ENCODE measurements at places on chromosomes 7 and 10. TPM values are rescaled to one million over a fixed set of nuclear protein-coding genes. Genes with fewer than 3 reads are reported as not detected.
A peak's percentile ranks its signal among the peaks of the same experiment; 100 is the strongest.

The MACROH2A2 gene
- total RNA-seq, result 28.0 TPM

The C10orf105 gene
- not detected for total RNA-seq

- DNase-seq, result peak; percentile 50
Measured at GRCh38 chr7:64951250-64951848, 39.5 kb downstream of the ZNF117 start.

- DNase-seq, result no peak
Measured at GRCh38 chr7:121510302-121510701, 114.2 kb upstream of the FAM3C start.

DNA sequence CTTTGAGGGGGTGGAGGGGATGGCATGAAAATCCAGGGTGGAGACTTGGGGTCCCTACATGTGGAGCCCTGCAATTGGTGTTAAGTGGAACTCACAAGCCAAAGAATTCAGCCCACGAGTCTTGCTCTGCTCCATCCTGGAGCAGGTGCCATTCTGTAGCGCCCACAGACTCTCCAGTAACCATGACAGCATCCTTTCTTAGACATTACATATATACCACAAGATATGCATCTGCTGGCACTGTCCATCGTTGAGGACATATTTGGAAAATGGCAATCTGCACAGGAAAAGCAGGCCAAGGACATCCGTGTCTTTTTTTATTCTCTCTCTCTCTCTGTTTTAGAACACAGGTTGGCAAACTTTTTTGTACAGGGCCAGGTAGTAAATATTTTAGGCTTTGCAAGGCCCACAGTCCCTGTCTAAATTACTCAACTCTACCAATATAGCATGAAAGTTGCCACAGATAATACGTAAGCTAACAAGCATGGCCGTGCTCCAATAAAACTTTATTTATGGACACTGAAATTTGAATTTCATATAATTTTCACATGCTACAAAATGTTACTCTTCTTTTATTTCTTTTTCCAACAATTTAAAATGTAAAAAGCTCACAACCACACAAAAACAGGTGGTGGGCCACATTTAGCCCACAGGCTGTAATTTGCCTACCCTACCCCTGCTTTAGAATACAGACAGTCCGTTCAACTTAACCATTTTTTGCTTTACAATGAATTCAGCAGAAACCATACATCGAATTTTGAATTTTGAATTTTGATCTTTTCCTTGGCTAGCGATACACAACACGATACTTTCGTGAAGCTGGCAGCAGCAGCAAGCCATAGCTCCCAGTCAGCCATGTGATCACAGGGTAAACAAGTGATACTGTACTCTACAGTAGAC is 141.4 kb upstream of the STK17A start:
- DNase-seq, result no peak

DNA sequence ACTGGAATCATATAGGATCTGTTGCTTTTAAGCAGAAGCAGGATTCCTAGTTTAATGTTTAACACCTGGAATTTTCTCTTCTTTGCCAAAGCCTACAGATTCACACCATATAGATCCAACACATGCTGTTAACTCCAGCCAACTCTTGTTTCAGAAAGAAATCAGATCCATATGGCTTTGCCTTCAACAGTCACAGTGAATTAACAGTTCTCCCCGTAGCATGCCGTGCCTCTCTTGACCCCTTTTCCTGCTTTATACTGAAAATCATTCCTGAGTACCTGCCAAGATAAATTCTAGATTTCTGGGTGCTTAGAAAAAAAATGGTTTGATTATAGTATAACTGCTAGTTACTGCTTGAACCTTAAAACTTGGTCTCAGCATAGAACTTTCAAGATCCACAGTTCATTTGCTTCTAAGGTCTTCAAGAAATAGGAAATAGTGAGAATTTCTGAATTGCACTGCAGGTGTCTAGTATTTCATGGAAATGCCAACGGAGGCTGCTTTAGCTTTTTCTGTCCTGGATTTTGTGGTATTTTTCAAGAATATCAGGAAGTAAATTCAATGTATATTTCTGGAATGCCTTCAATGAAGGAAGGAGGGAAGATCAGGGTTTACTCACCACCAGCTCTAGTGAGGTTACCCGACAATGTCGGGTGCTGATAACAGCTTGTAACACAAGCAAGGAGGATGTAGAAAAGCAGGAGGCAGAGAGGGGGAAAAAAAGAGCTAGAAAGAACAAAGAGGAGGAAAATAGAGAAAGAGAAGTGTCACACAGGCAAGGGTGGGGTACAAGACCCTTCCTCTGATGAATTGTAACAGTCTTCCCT is 6.6 kb downstream of the AASS start:
- DNase-seq, result no peak

DNA sequence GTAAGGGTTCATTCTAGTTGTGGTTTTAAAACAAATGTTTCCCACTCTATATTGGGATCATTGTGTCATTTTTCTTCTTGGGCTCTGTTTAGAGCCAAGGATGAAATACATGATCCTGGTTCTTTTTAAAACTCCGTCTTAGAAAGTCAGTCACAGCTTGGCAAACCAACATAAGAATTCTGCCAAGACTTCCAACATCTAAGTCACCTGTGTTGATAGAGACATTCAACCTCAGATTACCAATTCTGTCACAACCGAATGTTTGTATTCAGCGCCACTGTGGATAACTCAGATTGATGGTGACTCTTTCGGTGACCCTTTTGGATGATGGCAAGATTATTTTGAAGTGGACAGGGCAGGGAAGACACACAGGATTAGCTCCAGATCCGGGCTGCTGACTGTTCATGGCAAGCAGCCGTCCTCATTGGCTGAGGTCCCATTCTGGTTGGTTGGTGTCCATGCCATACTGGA is 255.4 kb downstream of the ARHGAP21 start:
- no peak for DNase-seq

The NKX2-3 gene
- total RNA-seq, result 0.25 TPM

DNA sequence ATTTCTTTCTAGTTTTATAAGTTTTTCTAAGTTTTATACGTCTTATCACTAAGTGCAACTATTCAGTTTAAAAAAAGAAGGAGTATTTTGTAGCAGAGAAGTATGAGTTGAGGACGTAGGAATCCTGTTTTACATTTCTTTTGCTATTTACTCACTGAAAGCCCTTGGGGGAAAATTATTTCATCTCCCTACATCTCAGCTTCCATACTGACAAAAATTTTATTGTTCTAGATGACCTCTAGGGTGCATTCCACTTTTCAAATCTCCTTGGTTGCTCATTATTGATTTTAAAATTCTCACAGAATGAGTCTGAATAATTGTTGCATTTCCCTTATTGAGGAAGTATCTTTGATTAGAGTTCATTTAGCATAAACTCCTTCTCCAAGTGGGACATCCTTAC is 14.9 kb upstream of the PDK4 start:
- no peak for DNase-seq

DNA sequence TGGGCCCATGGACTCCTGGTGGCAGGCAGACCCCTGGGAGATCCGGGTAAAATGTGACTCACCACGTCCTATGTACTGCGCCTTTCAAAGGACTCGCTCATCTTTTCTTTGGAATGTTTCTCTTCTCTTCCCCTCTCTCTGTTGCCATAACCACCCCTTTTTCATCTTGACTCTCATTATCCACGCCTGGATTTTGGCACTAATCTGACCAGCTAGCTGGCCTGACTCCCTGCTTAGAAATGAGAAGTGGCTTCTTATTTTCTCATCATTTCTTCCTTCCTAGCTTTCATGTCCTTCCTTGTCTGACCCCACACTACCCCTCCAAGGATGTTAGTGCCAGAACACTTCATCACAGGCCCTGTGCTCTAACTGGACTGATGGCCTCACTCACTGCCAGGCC is 98.0 kb upstream of the FAM171A1 start:
- no peak for DNase-seq

Data from NCI-H460 (cell line).